H4 (cell line): ENCODE measurements at places on chromosomes 7 and 10. TPM values are rescaled to one million over a fixed set of nuclear protein-coding genes. Genes with fewer than 3 reads are reported as not detected.

DNA sequence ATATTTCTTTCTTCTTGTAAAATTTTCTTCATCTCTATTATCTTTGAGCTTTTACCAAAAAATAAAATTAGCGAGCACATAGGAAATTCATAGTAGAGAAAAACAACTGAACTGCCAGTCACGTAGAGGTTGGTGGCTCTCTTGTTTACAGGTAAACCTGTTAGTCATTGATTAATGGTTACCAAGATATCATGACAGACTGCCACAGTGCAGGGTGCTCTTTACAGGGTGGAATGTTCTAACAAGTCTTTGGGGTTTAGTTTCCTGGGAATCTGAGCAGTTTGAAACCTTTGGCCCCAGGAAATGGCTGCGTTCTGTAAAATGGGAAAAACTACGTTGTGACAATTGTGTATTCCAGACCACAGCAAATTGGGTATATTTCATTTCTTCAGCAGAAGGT lies 407.3 kb upstream of the ADARB2 start:
- DNase-seq: no peak

DNA sequence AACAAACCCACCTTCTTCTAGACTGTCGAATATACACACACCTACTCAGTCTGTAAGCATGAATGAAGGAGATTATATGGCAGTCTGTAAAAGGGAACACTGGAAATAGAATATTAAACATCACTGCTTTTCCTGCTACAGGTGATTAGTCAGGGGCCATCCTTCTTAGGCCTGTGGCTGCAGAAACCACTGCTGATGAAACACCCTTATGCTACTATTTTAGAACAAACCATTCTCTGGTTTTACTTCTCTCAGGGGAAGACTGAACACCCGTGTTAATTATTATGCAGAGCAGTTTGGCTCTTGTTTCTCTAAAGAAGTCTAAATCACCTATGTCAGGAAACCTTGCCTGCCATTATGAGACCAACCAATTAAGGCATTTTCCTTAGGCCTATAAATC lies 351.1 kb upstream of the KLF6 start:
- no peak for DNase-seq

- no peak for DNase-seq
These were observed at the start of gene ADCY1 for GRCh38 chr7:45573661-45574415. Gene ADCY1, plus strand, starts transcription at chr7:45574368. Its CDS starts 176 bp downstream, at chr7:45574544.

GRCh38 chr10:98457721-98458120 lies 11.0 kb upstream of the HPS1 start:
- DNase-seq: no peak

The GPR15LG gene
- not detected in 2 replicates for total RNA-seq
